Right ventricle myocardium superior (tissue), 1 donor: ENCODE measurements at places on chromosomes 2 and 18. TPM values are rescaled to one million over a fixed set of nuclear protein-coding genes. Genes with fewer than 3 reads are reported as not detected.

DNA sequence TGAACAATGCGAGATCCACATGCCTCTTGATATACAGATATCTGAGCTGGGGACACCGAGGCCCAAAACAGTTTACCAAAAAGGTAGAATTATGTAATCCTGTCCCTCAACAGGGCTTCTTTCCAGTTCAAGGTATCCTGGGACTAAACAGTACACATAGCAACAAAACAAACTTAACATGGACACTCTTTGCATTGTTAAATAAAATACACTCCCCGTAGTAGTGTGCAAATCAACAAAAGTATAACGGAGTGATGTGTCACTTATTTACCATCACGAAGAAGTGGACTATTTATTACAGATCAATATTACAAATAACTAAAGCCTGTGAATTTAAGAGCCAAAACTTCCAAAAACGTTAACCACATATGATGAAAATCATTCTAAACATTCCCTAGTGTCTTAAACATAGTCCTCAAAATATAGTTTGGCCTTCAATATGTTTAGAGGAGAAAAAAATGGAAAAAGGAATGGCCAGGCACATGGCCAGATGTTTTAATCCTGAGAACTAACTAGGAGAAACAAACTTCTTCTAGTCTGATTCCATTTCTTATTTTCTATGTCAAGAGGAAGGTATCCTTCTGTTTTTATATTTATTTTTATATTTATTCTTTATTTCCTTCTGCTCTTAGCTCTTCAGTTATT is 377.5 kb downstream of the OSR1 start:
- no peak for DNase-seq

- no peak for DNase-seq
Measured at GRCh38 chr2:33326100-33326499, 150.3 kb upstream of the RASGRP3 start.

DNA sequence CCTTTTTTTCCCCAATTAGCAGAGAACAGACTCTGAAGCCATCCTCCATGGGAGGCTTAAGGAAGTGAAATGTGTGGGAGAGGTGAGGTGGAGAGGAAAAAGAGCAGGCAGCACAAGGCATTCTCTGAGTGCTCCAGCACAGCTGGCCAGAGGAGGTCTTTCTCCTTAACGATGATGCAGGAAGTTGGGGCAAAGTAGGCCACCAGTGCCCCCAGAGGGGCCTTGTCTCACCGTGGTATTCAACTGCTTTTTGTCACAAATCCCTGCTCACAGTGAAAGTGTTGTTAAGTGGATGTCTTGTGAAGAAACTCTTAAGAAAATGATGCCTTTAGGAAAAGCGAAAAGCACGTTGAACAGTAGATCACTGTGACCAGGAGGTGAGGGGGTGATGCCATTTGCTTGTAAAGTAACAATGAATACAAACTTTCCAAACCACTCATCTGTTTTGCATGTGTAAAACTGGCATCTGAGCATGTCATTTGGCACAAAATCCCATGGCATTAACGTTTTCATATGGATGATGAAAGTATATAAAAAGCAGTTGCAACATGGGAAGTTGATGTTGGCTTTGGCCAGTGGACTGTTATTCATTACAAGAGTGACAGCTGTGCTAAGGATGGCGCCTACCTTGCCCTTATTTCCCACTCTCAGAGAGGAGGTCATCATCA is 49.2 kb upstream of the CDC42EP3 start:
- no peak for DNase-seq

AQP12A gene
- not detected for total RNA-seq

AFF3 gene
- 7.6 TPM for total RNA-seq
